ENCODE measurements at places on chromosomes 13 and 19.

GRCh38 chr13:38743466-38743865 is 56.6 kb downstream of the FREM2 start:
- DNase-seq, result no peak

- DNase-seq, result no peak
Measured at GRCh38 chr13:46855664-46856063, 41.2 kb downstream of the HTR2A start.

- no peak for DNase-seq
Measured at GRCh38 chr13:111846391-111847159, 220.4 kb upstream of the SOX1 start.

GRCh38 chr13:113666951-113667701 is at the start of gene GRK1:
GRK1 (plus strand) TSS chr13:113667219; CDS start chr13:113667387, 168 bp downstream.
- no peak for DNase-seq

DNA sequence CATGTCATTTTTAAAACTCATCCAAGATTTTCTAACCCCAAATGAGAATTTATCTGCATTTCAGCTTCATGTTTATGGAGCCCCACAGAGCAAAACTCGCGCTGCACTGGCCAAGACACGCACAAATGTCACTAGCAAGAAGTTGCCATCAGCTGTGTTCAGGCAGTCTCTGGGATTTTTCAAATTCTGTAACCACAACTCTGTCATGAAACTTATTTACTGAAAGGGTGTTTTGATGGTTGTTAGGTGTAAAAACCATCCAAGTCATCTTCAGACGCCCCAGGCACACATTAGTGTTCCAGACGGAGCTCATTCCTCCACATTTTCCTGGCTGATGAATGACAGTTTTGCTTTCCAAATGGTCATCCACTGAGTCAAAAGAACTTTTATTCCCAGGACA is 63.4 kb downstream of the SLC7A1 start:
- peak; percentile 77 for DNase-seq

DNA sequence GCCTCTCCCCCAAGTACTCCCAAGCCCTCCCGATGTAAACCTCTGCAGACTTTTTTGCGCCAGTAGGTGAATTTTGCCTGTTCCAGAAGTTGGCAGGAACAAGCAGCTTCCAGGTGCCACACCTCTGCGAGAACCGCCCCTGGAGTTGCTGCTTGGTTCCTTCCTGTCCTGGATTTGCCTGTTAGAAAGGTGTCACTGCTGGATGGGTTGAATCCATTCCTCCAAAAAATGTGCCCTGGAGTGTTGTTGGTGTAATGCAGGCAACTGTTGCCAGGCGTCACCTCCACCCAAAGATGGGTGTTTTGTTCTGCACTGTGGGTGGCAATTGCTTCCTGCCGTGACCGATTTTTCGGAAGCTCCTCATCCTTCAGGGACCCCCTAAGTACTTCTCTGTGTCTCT is 5.7 kb downstream of the PGPEP1 start:
- DNase-seq, result peak; percentile 8
